ENCODE measurements at places on chromosomes 3 and 15.

DNA sequence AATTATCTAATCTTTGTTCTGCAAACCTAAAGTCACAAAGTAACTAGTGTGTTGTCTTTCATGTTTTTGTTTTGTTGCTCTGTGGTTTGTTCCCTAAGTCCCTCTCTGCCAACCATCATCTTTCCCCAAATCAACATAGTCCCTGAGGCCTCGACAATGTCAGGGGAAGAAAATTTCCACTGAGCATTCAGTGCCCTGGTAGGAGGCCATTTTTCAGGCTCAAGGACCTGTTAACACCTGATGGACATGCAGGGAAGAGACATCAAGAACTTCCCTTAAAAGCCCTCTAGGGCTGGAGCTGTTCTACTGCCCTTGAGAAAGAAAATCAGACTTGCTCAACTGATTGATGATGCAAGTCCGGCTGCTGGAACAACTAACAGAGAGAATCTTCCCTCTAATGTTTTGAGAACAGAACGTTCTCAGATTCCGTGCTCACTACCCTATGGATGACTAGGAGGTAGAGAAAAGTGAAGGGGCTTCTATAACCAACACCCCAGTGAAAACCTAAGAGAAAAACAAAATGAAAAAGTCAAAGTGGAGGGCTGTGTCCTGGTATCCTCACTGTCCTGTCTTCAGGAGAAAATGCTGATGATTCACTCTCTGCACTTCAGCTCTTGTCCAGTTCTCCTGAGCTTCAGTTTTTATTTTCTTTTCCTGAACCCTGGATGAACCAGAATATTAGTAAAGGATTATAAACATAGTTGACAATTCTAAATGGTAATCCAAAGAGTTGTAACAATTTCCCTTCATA, 373.1 kb downstream of the FOXP1 start:
- DNase-seq: no peak

- DNase-seq: no peak
These were observed 31.1 kb downstream of the FAH start for GRCh38 chr15:80183886-80184285.

DNA sequence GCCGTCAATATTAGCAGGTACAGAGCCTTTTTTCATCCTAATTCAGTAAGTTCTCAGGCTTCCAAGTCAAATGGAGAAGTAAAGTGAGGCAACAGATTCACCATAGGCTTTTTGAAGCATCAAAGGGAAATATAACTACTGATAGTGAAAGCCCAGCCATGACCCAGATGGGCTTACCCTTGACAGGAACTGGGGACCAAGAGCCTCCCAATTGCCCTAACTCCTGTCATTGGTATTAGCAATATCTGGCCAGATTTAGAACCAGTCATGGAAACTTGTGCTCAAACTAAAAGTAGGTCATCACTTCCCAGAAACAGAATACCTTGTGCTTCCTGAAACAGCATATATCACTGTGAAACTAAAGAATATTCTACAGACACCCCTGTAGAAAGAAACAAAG, 33.0 kb downstream of the NME9 start:
- no peak for DNase-seq

- DNase-seq: no peak
These were observed 45.3 kb downstream of the FEM1B start for GRCh38 chr15:68322796-68323195.

- DNase-seq: no peak
These were observed 96.5 kb downstream of the CCNL1 start for GRCh38 chr3:157063469-157063868.

DNA sequence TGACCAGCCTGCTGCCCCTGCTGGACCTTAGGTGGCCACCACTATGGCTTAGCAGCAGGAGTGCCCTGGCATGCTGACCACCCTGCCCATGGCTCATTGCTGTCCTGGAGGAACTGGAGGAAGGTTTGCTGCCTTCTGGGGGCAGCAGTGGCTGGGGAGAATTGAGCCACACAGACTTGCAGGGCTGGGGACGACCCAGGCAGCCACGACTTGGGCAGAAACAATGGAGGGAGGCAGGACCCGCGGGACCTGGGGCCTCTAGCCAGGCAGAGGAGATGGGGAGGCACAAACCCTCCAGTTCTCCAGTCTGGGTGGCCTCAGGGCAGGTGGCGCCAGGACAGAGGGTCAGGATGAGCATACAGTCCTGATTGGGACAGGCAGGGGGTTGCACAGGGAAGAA, 32.8 kb downstream of the ADAMTS7 start:
- DNase-seq: no peak

- DNase-seq: no peak
These were observed 70.8 kb upstream of the FILIP1L start for GRCh38 chr3:100184948-100185570.

- DNase-seq: no peak
These were observed 6.5 kb upstream of the SRGAP3 start for GRCh38 chr3:9255976-9256375.

DNA sequence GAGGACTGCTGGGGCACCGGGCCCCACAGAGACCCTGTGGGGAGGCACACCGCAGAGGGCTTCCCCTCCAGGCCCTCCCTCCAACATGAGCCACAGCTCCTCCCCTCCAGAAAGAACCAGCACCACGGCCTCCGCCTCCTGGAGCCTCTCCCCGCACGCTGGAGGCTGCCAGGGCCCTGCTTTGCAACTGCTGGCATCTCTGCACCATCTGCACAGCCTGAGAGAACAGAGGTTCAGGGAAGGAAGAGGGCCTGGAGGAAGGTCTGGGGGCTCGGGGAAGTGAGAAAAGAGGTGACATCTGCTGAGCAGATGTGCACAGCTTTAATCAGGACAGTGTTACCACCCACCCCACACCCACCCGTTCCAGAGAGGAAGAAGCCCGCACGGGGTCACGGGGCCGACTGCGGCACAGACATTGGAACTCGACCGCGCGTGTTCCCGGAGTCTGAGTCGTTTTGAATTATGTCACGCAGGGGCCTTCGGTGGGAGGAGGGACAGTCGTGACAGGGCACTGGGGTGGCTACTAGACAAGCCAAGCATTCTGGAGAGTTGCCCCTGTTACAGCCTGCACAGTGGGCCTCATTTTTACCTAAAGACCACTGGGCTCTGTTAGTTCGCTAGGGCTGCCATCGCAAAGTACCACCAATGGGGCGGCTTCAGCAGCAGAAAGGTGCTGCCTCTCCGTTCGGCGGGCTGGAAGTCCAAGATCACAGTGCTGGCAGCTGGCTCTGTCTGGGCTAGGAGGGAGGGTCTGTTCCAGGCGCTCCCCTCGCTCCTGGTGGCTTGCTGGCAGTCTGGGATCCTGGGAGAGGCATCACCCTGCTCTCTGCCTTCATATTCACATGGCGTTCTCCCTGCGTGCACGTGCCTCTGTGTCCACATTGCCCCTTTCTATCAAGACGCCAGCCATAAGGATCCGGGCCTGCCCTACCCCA, 194.8 kb downstream of the XXYLT1 start:
- no peak for DNase-seq

GRCh38 chr3:147838652-147839051, 429.5 kb downstream of the ZIC1 start:
- no peak for DNase-seq

- DNase-seq: peak; percentile 2
These were observed 1122.0 kb downstream of the ROBO1 start for GRCh38 chr3:78645628-78646310.

DNA sequence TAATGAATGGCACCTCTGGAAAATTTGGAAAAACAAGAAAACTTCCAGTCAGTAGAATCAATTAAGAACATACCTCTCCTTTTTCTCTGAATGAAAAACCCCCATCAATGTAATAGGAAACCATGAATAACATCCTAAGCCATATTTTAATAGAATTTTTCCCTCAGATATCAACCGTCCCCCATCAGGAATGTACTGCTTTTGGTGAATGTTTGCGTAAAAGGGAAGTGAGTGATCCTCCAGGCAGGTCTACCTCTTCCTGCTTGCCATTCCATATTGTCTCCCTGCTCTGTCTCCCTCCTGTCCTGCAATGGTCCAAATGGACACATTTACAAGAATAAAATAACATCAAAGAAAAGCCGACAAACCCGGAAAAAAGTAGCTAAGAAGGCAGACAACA, 30.8 kb downstream of the LAMP3 start:
- DNase-seq: no peak

DNA sequence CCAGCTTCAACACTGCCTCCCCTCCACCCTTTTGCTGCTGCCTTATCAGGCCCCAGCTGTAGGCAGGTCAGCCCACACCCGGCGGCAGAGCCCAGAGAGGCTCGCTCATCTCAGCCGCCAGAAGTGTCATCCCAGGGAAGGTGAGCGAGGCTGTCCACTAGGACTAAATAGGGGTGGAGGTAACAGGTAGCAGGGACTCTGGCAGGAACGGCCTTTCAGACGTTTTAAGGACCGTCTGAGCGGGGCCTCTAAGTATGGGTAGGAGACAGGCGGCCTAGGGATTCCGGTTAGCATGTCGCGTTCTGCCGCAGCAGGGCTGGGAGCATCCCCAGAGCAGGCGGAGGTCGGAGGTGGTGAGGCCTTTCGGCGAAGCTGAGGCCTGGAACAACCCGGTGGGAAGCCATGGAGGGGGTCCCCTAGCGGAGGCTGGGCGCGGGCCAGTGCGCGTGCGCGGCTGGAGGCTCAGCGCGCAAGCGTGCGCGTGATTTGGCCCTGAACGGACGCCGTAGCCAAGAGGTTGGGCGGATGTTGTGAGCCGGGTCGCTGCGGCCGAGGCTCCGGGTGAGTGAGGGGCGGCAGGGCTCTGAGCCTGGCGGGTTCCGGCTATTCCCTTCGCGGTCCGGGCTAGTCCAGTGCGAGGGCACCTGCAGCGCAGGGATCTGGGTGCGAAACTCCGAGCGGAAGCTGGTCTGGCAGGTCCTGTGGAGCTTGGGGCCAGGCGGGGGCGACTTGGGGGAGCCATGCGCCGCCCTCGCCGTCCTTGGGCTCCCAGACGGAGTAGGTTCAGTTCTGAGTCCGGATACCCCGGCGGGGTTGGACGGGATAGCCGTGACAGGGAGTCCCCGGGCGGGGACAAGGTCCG, at the start of the genes MST1 and RNF123:
MST1 (minus strand) TSS at position 429 of the 862 bp plus-strand sequence. CDS start 783 bp downstream, outside the sequence.
RNF123 (plus strand) TSS at position 512 of the 862 bp plus-strand sequence. CDS start 1,609 bp downstream, outside the sequence.
- DNase-seq: peak; percentile 93

DNA sequence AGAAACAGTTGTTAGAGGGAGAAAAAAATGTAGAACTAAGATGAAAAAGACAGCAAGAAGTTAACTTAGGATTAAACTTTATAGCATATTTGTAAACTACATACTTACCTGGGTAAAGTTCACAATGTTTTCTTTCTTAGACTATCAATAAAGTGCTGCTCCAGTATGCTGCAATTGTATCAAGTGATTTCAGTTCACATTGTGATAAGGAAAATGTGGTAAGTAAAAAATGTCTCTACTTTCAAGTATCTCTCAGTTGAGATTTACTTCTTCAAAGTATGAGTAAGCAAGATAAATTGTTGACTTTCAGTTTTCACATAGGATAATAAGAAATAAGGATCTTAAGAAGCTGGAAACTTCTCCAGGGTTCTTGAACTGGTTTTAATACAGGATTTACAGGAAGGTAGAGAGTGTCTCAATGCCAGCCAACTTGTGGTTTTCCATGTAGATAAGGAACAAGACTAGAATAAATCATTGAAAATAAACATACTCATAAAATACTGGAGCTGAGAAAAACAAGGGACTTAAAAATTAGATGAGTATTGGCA, 528.8 kb downstream of the UNC13C start:
- DNase-seq: no peak

GRCh38 chr3:178513546-178514380, 22.5 kb upstream of the KCNMB2 start:
- DNase-seq: no peak

DNA sequence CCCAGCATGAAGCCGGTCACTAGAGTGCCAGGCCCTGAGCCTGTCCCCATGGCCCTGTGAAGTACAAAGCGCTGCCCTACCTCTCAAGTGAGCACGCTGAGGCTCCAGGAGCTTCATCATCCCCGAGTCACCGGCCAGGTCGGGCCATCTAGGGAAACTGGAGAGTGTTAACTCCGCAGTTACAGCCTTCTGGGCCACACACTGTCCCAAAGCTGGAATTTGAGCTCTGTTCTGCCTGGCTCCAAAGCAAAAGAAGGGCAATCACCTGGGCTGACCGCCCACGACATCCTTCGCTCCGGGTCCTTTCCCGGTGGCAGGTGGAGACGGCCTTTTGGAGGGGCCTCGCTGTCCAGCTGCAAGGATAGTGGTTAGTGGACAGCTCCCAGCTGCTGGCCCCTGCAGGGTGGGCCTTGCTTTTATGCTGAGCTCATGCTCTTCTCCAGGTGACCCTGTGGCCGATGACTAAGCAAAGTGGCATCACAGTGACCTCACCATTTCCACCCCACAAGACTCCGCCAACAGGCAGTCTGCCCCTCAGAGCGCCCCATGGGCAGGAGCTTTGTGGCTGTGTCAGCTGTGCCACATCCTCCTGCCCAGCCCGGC, 3.5 kb upstream of the MUC4 start:
- DNase-seq: no peak
